ENCODE measurements at places on chromosomes 1 and 21. TPM values are rescaled to one million over a fixed set of nuclear protein-coding genes. Genes with fewer than 3 reads are reported as not detected.
A peak's percentile ranks its signal among the peaks of the same experiment; 100 is the strongest.

GRCh38 chr1:217495249-217495648 lies 135.6 kb downstream of the GPATCH2 start:
- H3K36me3 ChIP-seq, result no peaks in the 10 kb centered on the region
- H3K27me3 ChIP-seq, result no peaks in the 10 kb centered on the region
- H3K4me1 ChIP-seq, result peaks cover 7% of the 10 kb centered on the region
- H3K4me3 ChIP-seq, result no peak overlapping the region

DNA sequence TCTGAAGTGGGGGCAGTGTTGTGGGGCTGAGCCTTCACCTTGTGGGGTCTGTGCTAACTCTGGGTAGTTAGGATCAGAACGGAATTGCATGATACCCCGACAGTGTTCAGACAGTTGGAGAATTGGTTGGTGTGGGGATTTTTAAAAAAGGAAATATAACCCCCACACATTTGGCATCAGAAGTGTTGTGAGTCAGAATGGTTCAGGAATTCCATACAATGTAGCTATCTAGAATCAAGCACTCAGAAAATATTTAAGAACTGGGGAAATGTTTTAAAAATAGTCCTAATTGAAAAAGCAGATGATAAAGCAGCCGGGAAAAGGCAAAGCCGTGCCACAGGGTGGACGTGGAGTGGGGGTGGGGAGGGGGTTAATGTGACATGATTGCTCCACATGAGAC lies 6.5 kb upstream of the S100A7 start:
- DNase-seq, result no peak
- H3K27ac ChIP-seq, result no peak overlapping the region
- H3K36me3 ChIP-seq, result no peaks in the 10 kb centered on the region
- H3K4me3 ChIP-seq, result no peak overlapping the region

- peaks cover 4% of the 10 kb centered on the region for H3K36me3 ChIP-seq
- peaks cover 3% of the 10 kb centered on the region for H3K27me3 ChIP-seq
- no peak overlapping the region for H3K27ac ChIP-seq
- DNase-seq, result no peak
- H3K4me1 ChIP-seq, result peaks cover 30% of the 10 kb centered on the region
- no peak overlapping the region for H3K4me3 ChIP-seq
These were observed 17.2 kb upstream of the SPEN start for GRCh38 chr1:15830258-15830657.

GRCh38 chr1:175629318-175629694 lies 114.1 kb downstream of the TNR start:
- no peaks in the 10 kb centered on the region for H3K4me1 ChIP-seq
- H3K27me3 ChIP-seq, result peaks cover 2% of the 10 kb centered on the region
- H3K36me3 ChIP-seq, result no peaks in the 10 kb centered on the region
- no peak for DNase-seq

- H3K27me3 ChIP-seq, result no peaks in the 10 kb centered on the region
- DNase-seq, result no peak
- H3K27ac ChIP-seq, result peak overlapping the region; percentile 72
- H3K4me3 ChIP-seq, result no peak overlapping the region
- H3K36me3 ChIP-seq, result peaks cover 30% of the 10 kb centered on the region
- peaks cover 48% of the 10 kb centered on the region for H3K4me1 ChIP-seq
These were observed 49.2 kb downstream of the S100B start for GRCh38 chr21:46555678-46556077.

GRCh38 chr21:40847951-40848350 lies 993 bp upstream of the DSCAM start:
- no peaks in the 10 kb centered on the region for H3K4me1 ChIP-seq
- no peak overlapping the region for H3K4me3 ChIP-seq
- no peak for DNase-seq
- H3K27ac ChIP-seq, result no peak overlapping the region
- no peaks in the 10 kb centered on the region for H3K36me3 ChIP-seq
- peaks cover 19% of the 10 kb centered on the region for H3K27me3 ChIP-seq

GRCh38 chr1:47478090-47478489 lies 40.2 kb downstream of the FOXD2 start:
- H3K4me1 ChIP-seq, result no peaks in the 10 kb centered on the region
- H3K27ac ChIP-seq, result no peak overlapping the region
- DNase-seq, result no peak
- peaks cover 8% of the 10 kb centered on the region for H3K27me3 ChIP-seq
- no peaks in the 10 kb centered on the region for H3K36me3 ChIP-seq
- H3K4me3 ChIP-seq, result no peak overlapping the region

- H3K27me3 ChIP-seq, result peaks cover 10% of the 10 kb centered on the region
- H3K4me1 ChIP-seq, result no peaks in the 10 kb centered on the region
- no peak overlapping the region for H3K4me3 ChIP-seq
These were observed 127.6 kb upstream of the CTTNBP2NL start for GRCh38 chr1:112268408-112268807.

DNA sequence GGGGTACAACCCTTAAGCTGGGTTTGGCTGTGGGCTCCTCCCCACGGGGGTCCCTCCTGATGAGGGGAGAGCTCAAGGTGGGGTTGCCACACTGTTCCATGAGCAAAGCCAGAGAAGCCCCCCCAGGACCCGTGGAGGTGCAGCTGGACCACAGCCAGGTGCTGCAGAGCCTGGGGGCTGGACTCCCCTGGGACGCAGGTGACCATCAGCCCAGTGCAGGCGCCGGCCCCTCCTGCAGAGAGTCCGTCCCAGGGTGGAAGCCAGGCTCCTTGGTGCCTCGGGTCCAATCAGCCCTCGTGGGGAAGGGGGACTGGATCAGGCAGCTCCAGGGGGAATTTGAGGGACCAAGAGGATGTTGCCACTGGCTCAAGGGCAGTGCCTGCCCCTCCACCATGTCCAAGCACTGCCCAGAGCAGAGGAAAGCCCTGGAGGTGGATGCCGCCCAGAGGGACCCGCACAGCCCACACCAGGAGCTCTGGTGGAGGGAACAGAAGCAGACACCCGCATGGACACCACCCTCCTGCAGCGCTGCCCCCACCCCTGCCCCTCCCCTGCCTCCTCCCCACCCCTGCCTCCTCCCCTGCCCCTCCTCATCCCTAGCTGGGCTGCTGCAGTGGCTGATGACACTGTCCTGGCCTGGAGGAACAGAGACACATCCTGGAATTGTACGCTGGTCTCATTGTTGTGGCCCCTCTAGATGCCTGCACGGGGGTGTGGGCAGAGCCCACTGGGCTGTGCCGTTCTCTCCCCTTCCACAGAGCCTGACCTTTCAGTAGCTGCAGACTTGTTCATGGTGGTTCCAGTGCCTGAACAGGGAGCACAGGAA lies 30.8 kb upstream of the COL18A1 start:
- no peak overlapping the region for H3K4me3 ChIP-seq
- DNase-seq, result no peak
- peaks cover 9% of the 10 kb centered on the region for H3K4me1 ChIP-seq
- H3K36me3 ChIP-seq, result no peaks in the 10 kb centered on the region
- H3K27me3 ChIP-seq, result peaks cover 7% of the 10 kb centered on the region

DNA sequence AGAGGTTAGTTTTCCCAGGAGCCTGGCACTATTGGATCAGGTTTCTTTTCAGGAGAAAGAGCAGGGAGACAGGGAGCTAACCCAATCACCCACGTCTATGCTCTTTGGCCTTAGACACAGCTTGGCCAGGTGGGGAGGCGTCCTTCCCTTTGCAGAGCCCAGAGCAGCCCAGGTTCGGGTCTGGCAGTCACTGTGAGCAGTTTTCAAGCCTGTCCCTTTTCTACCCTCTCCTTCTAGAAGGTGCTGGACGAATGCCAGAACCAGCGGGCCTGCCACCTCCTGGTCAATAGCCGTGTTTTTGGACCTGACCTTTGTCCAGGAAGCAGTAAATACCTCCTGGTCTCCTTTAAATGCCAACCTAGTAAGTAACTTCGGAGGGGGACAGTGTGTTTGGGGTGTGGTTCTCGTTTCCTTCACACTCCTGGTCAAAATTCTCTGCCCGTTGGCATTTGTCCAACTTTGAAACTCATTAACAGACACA lies 44.9 kb downstream of the EVA1C start:
- H3K27me3 ChIP-seq, result no peaks in the 10 kb centered on the region
- no peak for DNase-seq
- no peak overlapping the region for H3K4me3 ChIP-seq
- no peak overlapping the region for H3K27ac ChIP-seq

- no peaks in the 10 kb centered on the region for H3K27me3 ChIP-seq
- no peak overlapping the region for H3K4me3 ChIP-seq
- H3K36me3 ChIP-seq, result no peaks in the 10 kb centered on the region
- H3K4me1 ChIP-seq, result no peaks in the 10 kb centered on the region
- H3K27ac ChIP-seq, result no peak overlapping the region
- no peak for DNase-seq
These were observed 42.1 kb downstream of the HOOK1 start for GRCh38 chr1:59856725-59857338.

DNA sequence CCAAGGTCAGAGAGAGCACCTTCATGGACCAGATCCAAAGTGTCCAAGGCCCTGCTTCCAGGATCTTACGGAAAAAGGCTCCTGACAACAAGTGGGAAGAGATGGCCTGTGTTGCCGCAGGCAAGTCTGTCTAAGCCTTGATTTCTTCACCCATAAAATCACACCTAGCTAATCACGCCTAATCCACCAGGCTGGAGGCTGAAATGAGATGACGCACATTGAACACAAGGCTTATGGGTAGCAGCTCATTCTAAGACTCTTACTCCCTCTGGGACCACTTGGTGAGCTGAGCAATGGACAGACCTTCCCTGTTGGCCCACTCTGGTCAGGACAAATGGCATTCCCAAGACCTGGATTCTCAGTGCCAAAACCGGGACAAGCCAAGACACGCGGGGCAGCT lies 38.2 kb downstream of the GRIK3 start:
- H3K27me3 ChIP-seq, result peaks cover 3% of the 10 kb centered on the region
- H3K4me1 ChIP-seq, result no peaks in the 10 kb centered on the region
- H3K36me3 ChIP-seq, result no peaks in the 10 kb centered on the region

DNA sequence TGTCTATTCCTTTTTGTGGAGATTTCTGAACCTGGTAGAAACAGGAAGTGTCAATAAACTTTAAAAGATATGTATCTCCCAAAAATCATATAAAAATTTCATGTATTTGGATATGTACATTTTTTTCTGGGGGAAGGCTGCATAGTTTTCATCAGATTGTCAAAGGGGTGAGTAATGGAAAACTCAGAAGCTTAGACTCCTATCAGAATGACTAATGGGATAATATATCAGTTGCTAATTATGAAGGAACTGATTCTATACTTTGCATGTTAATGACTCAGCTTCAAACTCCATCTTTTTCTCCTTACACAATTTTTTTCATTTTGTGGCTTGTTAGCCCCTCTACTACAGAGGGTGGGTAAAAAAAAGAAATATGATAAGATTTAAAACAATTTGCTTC lies 55.9 kb downstream of the GON4L start:
- no peaks in the 10 kb centered on the region for H3K4me1 ChIP-seq
- no peak overlapping the region for H3K4me3 ChIP-seq
- peaks cover 36% of the 10 kb centered on the region for H3K36me3 ChIP-seq
- peak overlapping the region; percentile 15 for H3K27ac ChIP-seq

DNA sequence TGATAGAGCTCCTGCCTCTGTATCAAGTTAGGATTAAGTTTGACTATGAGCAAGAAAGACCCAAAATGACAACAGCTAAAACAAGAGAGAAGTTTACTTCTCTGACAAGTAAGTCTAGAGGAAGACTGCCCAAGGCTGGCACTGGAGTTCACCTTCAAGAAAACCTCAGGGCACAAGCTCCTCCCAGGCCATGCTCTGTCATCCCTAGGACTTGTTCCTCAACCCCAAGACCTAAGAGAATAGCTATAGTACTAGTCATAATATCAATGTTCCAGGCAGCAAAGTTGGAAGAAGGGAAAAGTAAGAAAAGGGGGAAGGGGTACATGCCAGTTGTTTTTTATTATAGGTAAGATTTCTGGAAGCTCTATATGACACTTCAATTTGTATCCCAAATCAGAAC lies 26.4 kb upstream of the DARS2 start:
- H3K27ac ChIP-seq, result no peak overlapping the region
- no peaks in the 10 kb centered on the region for H3K27me3 ChIP-seq
- no peaks in the 10 kb centered on the region for H3K4me1 ChIP-seq
- peaks cover 26% of the 10 kb centered on the region for H3K36me3 ChIP-seq
- no peak for DNase-seq
- no peak overlapping the region for H3K4me3 ChIP-seq

DNA sequence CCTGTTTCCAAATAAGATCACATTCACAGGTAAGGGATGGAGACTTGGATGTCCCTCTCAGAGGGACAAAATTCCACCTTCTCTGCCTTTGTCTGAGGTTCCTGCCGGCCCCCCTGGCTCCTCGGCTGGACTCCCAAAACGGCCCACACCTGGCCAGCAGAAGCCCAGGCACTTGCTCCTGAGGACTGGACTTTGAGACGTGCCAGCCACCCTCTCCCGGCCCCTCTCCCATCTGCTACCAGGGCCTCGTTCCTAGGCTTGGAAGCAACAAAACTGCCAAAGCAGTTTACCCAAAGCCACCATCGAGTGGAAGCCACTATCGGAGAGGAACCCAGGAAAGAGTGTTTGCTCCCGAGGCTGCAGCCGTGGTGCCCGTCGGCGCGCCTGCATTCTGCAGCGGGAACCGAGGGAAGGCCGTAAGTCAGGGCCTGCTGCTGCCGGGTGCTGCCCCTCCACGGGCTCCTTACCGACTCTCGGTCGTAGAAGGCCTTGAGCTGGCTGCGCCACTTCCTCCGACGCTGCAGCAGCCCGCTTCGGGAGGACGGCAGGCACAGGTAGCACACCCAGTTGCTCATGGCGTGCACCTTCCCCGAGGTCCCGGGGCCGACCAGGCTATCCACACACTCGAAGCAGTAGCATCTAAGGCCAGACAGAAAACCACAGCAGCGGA lies 3.5 kb downstream of the DNMT3L start:
- H3K27me3 ChIP-seq, result peaks cover 6% of the 10 kb centered on the region
- no peaks in the 10 kb centered on the region for H3K4me1 ChIP-seq
- no peak for DNase-seq

DNA sequence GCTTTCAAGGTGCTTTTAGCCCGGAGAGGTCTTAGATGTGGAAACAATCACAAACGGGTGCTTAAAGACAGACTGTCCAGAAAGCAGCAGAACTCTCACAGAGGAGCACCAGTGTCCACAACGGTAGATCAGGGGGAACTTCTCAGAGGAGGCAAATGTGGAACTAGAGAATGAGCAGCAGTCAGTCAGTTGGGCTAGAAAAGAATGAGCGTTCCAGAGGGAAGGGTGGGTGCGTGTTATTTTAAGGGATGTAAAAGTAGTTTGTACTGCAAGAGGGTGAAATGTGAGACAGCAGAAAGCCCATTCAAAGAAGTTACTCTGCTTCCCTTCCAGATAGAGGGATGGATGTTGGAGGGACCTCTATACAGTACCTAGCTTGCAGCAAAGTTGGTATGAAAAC lies 30.9 kb downstream of the RGS5 start:
- no peaks in the 10 kb centered on the region for H3K36me3 ChIP-seq
- H3K27me3 ChIP-seq, result peaks cover 4% of the 10 kb centered on the region
- H3K27ac ChIP-seq, result no peak overlapping the region
- DNase-seq, result no peak
- no peak overlapping the region for H3K4me3 ChIP-seq

- no peak overlapping the region for H3K27ac ChIP-seq
- no peak overlapping the region for H3K4me3 ChIP-seq
- peaks cover 4% of the 10 kb centered on the region for H3K4me1 ChIP-seq
- DNase-seq, result no peak
- H3K27me3 ChIP-seq, result no peaks in the 10 kb centered on the region
- H3K36me3 ChIP-seq, result peaks cover 17% of the 10 kb centered on the region
These were observed 52.2 kb downstream of the SLC27A3 start for GRCh38 chr1:153827168-153827964.

- H3K27me3 ChIP-seq, result peaks cover 49% of the 10 kb centered on the region
- H3K36me3 ChIP-seq, result no peaks in the 10 kb centered on the region
- peak overlapping the region; percentile 74 for H3K4me3 ChIP-seq
- H3K27ac ChIP-seq, result peak overlapping the region; percentile 8
These were observed 613 bp downstream of the ZFYVE9 start for GRCh38 chr1:52142220-52143183.

Gene GJB3
- not detected for total RNA-seq

Gene ACADM
- total RNA-seq, result 53.2 TPM

Gene VWA5B1
- total RNA-seq, result not detected

Gene LCE3E
- total RNA-seq, result not detected

Gene PYCR2
- total RNA-seq, result 137 TPM

Gene KRTAP21-2
- total RNA-seq, result not detected

Gene KIAA1614
- total RNA-seq, result 0.17 TPM

Gene GBP2
- 225 TPM for total RNA-seq
